Activated T-cell treated with anti-CD3 and anti-CD28 coated beads, Interleukin-2, amount 50 U/mL, for 1 hour (primary cell): ENCODE measurements at places on chromosomes 12 and 14.

- DNase-seq: no peak
These were observed 4.9 kb upstream of the TOMM20L start for GRCh38 chr14:58390830-58391229.

DNA sequence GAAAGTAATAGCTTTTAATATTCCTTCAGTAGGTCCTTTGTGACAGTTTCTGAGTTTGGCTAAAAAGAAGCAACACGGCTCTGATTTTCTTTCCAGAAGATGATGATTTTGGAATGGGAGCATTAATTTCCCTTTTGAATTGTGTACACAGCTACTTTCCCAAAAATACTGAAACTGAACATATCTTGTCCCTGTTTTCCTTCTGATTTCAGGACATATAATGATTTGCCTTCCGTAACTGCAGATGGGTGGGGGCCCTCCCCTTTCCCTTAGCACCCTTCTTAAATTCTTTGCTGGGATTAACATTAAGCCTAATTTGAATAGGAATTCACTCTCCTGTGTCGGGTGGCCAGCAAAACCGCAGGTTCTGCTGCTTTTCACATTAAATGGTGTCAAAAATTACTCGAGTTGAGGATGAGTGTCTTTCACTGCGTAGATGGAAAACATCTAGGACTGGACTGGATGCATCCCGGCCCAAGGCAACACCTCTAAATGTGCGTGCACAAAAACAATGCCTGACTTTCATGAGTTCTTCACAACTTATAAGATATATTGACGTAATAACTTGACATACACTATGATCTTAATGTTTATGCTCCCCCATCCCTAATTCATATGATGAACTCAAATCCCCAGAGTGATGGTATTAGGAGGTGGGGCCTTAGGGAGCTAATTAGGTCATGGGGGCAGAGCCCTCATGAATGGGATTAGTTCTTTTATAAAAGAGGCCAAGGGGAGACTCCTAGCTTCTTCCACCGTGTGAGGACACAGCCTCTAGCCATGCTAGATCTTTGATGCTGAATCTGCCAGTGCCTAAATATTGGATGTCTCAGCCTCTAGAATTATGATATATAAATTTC lies 158.1 kb downstream of the AEBP2 start:
- no peak for DNase-seq

GRCh38 chr12:51071663-51072062 lies 11.7 kb downstream of the CSRNP2 start:
- no peak for DNase-seq

DNA sequence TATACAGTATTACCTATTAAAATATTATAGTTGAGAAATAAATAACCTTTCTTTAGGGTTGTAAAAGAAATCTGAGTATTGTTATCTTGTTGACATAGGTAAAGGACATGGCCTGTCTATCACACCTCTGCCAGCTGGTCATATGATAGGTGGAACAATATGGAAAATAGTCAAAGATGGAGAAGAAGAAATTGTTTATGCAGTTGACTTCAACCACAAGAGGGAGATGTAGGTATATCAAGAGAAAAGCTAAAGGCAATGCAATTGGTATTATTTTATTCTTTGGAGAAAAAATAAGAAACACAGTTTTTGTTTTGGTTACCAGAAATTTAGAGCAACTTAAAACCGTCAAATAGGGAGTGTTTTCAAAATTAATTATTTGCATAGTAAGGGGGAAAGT lies 13.5 kb downstream of the CPSF2 start:
- DNase-seq: no peak

DNA sequence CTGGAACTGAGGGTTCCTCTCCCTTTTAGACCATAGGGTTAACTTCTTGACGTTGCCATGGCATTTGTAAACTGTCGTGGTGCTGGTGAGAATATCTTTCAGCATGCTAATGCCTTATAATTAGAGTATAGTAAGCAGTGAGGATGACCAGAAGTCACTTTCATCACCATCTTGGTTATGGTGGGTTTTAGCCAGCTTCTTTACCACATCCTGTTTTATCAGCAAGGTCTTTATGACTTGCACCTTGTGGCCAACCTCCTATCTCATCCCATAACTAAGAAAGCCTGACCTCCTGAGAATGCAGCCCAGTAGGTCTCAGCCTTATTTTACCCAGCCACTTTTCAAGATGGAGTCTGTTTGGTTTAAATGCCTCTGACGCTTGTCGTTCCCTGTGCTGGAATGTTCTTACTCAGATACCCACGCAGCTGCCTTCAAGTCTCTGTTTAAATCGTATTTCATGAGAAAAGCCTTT lies 44.2 kb downstream of the BBS10 start:
- no peak for DNase-seq

GRCh38 chr14:95119336-95119735 lies 38.0 kb downstream of the DICER1 start:
- DNase-seq: no peak

GRCh38 chr12:5022465-5023061 lies 21.1 kb upstream of the KCNA5 start:
- DNase-seq: peak; percentile 39

DNA sequence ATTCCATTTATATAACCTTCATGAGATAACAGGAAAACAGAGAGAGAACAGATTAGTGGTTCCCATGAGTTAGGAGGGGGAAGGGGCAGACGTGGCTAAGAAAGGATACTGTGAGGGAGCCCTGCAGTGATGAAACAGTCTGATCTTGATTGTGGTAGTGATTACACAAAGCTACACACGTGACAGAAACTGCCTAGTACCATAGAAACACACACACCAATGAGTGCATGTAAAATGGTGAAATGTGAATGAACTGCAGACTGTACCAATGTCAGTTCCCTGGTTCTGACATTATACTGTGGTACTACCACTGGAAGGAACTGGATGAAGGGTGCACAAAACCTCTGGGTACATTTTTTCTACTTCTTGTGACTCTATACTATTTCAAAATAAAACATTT lies 36.9 kb downstream of the NRDE2 start:
- no peak for DNase-seq

DNA sequence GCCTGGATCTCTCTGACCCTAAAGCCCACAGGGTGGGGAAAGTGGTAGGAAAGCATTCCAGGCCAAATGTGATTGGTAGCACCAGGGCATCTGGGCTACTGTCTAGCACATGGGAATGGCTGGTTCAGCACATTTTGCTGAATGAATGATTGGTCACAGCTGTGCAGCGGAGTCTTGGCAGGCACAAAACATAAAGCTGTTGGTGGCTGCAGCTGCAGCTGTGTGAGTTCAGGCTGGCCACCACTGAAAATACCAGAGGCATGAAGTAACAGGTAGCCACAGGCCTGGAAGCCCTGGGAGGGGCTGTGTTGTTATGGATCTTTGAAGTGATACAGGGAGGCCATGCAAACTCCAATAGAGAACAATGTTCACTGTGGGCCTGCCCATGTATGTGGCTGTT lies 72.7 kb downstream of the MYRFL start:
- DNase-seq: no peak

GRCh38 chr12:110688446-110689280 lies at the start of gene HVCN1:
HVCN1 (minus strand) TSS chr12:110689115; CDS start chr12:110683245, 5,870 bp downstream.
- DNase-seq: no peak

DNA sequence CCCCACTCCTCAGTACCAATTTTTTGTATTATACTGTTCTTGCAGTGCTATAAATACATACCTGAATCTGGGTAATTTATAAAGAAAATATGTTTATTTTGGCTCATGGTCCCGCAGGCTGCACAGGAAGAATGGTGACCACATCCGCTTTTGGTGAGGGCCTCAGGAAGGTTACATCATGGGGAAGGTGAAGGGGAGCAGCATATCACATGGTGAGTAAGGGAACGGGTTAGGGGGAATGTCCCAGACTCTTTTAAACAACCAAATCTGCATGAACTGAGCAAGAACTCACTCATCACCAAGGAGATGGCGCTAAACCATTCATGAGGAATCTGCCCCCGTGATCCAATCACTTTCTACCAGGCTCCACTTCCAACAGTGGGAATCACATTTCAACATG lies 40.0 kb downstream of the OSBPL8 start:
- no peak for DNase-seq

DNA sequence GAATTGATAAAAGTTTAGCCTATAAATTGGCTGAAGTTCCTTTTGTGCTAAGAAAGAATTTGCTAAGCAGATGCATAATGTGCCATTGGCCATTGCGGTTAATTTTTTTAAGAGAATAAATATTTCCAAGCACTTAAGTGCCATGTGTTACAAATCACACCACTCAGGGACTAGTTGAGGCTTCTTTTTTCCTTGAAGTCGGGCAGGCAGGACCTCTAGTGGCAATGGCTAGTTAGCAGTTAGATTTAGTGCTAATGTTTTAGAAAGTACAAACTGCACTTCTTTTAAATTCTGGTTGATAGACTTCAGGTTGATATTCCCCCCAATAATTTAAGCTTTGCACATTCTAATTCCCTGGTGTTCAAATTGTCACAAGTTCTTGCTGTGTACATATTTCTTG lies 294.3 kb downstream of the APAF1 start:
- no peak for DNase-seq

DNA sequence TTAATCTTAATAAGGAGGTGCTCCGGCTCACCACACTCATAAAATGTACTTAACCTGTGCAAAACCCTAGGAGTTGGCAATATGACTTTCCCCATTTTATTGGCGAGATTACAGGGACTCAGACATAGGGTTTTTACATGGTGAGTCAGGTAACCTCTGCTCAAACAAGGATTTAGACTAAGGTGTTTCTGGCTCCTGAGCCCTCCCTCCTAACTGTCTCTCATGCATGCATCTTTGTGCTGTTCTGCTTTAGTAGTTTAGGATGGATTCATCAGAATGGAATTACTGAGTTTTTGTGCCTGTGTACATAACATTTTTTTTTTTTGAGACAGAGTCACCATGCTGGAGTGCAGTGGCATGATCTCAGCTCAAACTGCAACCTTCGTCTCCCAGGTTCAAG lies 993.3 kb upstream of the TMEM132C start:
- DNase-seq: no peak

DNA sequence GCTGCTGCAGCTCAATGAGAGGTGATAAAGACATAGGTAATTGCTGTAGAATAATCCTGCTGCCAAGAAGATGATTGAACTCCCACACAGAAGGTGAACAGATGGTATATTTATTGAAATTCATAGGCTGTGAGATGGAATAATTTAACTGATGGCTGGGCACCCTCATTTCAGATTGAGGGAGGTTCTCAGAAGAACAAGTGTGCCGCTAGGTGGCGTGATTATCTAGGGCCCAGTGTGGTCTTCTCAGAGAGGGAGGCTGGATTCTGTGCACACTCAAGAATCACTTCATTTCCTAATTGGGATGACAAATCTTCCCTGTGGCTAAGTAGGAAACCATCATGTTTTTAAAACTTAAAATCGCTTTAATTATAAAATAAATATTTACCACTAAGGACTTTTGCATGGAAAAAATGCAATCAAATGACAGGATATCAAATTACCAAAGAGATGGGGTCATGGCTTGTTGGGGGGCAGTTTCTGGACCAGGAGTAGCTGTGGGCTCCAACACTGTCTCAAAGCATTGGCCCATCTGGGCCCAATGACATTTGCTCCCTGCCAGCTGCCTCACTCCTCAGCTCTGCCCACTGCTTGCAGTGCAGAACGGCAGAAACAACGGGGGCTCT lies 132.3 kb downstream of the SNAPC1 start:
- DNase-seq: peak; percentile 44

- DNase-seq: no peak
These were observed 109.7 kb downstream of the GPATCH2L start for GRCh38 chr14:76261371-76261811.

DNA sequence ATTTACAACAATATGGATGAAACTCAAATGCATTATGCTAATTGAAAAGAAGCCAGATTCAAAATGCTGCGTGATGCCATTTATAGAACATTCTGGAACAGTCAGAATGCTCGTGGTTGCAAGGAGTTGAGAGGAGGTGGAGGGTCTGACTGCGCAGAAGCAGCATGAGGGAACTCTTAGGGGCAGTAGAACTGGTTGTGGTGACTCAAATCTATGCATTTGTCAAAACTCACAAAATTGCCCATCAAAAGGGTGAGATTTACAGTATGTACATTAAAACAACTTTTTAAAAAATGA lies 113.7 kb upstream of the PDZRN4 start:
- DNase-seq: no peak
